Adipocyte (in vitro differentiated cells): ENCODE measurements at places on chromosomes 7 and 10.
A peak's percentile ranks its signal among the peaks of the same experiment; 100 is the strongest.

- no peak for DNase-seq
Measured at GRCh38 chr10:128744811-128745305, 618.6 kb upstream of the MKI67 start.

GRCh38 chr7:1993031-1993695 is 239.6 kb downstream of the MAD1L1 start:
- DNase-seq: no peak

DNA sequence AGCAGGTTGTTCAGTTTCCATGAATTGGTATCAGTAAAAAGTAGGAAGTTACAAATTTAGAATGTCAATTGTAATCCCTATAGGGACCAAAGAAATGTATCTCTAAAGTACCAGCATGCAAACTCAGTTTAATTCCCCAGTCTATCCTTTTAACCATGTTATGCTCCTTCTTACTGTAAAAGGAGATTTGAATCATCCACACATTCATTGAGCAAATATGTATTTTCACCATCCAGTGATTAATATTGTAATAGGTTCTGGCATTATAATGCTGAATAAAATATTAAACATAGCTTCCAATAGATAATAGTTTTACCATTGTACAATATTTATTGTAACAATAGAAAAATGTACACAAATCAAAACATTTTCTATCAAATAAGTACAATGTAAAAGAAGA is 228.2 kb upstream of the SEMA3A start:
- peak; percentile 6 for DNase-seq

DNA sequence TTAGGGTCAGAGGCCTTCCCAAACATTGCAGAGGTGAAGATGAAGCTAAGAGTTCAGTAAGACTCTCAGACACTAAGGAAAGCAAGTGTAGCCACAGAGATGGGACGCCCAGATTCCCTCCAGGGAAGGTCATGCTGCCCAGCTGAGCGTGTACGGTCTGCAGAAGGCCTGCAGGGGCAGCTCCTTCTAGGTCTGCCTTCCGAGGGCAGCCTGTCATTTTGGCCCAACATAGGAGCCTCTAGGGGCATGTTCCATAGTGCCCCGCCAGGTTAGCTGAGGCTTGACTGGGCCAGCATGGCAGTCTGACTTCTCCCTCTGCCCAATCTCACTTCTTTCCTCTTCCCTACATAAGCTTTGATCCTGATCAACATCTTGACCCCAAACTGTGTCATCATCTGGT is 130.7 kb downstream of the PIP4K2A start:
- DNase-seq: no peak

- DNase-seq: no peak
Measured at GRCh38 chr7:150953061-150953997, 24.8 kb downstream of the KCNH2 start.

DNA sequence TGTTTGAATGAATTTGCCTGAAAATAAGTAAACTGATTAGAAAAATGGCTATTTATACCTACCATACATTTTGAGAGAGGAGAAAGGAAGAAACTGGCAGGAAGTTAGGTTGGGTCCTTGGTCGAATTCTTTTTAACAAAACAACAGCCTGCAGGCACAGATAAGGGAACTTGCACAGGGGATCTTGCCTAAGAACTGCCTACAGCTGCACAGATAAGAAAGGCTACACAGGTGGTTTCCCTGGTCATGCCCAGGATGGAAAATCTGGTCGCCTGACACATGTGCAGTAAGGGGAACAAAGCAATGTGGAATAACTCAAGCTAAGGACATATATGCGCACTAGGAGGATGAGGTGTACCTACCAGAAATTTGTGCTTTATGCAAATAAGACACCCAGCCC is 732.1 kb upstream of the POT1 start:
- no peak for DNase-seq

DNA sequence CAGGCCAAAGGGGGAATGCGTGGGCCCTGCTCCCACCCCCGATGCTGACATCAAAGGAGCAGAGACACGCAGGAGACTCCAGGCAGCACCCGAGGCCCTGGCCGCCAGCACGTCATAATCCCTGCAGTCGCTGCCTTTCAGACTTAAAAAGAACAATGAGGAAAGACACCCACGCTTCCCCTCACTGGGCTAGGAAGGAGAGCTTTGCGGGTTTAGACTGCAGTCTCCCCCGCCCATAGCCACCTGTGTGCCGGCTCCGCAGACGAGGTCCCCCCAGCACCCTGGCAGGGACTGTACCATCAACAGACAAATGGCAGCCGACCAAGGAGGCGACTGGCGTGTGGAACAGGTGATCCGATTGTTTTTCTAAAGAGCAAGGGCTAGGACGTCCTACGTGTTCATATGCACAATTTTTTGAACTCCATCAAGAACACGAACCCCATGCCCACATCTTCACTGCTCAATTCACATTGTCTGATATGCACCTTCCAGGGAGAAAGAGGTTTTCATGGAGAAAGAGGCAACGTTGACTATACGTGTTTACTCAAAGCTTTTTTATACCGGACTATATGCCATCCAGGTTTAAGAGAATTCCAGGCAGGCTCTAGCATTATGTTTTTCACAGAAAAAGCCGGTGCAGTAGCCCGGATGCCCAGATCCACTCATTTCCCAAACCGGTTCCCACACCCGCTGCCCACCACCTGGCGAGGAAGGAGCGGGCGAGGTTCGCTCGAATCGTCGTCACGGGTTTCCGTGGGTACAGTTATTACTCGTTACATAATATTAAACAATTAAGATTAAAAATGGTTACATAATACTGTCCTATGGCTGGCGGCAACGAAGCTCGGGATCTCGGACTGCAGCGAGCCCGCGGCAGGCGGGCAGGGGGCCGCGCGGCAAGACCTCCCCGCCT is 1.1 kb downstream of the GRB10 start:
- DNase-seq: no peak

DNA sequence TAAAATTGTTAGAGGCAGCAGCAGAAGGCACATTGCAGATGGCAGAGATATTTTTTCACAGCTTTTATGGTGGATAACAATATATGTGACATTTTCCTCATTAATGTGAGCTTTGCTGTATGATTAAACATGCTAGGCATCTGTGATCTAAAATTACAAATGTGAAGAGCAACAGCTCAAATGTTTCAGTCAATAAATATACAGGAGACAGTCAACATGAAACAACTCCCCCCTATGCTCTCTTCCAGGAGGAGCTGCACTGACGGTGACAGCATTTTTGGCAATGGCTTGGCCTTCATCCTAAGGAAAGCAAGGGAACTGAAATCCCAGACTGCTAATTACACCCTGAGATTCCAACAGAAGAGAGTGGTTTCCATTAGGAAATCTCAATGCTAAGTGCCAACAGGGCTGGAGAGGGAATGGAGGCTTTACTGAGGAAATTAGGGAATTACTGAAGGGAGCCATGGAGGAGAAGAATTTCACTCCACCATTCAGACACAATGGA is 51.4 kb upstream of the GRB10 start:
- no peak for DNase-seq

DNA sequence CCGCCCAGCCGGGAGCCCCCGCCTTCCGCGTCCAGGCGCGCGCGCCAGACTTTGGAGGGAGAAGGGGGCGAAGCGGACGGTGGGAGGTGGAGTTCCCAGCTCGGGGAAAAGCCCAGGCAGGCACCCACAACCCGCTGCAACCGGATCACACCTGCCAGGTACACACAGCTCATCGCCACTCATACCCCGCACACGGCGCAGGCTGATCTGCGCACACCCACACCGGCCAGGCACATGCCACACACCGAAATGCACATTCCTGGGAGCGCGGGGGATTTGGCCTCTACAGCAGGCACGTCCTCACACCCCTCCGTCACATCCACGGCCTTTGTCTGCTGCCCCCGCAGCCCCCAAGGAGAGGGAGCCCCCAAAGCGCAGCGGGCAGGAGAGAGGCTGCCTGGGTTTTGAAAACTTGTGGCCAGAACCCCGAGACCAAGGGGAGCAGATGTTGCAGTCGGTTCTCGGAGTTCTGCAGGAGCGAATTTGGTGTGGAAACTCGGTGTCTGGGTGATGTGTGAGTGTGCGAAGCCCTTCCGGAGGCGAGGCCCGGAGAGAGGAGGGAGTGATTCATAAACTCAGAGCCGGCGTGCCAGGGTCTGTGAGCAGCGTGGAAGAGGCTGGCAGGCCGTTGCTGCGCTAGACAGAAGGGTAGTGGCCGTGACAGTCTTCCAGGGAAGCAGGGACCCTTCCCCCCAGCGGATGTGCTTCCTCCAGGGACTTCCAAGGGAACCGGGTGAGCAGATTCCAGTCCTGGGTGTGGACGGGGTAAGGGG is 734 bp downstream of the CHST3 start:
- peak; percentile 90 for DNase-seq

GRCh38 chr10:218798-219197 is 83.5 kb downstream of the ZMYND11 start:
- DNase-seq: peak; percentile 70

GRCh38 chr7:116952635-116953371 is 498 bp upstream of the ST7 start:
- no peak for DNase-seq

DNA sequence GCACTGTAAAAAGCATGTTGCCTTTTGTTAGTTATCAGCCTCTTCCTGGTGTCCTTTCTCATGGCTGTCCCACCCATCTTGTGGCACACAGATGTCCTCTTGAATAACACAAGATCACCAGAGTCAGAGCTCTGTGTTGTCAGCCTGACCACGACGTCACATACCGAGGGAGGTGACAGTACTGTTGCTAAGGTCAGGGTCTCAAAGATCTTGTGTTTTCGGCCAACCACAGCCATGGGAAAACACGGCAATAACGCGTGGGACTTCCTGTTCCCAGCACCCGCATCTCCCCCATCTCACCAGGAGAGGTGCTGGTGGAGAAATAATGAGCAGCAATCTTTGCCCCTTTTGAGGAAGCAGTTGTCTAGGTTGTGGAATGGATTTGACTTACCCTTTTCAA is 40.4 kb downstream of the NPVF start:
- no peak for DNase-seq

DNA sequence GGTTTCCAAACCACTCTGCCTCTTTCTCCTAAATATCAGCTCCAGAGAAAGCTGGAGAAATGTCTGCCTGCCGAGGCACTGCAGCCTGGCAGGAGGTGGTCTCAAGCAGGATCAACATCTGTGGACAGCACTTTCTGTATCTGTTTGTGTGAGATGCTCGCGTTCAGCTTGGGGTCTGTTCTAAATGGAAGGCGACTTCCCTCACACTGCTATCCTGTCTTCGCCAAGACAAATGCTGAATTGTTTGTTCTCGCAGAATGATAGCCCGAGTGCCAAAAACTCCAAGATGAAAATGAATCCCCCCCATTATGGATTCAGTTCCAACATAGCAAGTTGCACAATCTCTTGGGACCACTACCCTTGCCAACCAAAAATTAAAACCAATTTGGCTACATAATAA is 72.2 kb upstream of the PALS2 start:
- DNase-seq: no peak
